ENCODE measurements at places on chromosomes 7 and 10.

DNA sequence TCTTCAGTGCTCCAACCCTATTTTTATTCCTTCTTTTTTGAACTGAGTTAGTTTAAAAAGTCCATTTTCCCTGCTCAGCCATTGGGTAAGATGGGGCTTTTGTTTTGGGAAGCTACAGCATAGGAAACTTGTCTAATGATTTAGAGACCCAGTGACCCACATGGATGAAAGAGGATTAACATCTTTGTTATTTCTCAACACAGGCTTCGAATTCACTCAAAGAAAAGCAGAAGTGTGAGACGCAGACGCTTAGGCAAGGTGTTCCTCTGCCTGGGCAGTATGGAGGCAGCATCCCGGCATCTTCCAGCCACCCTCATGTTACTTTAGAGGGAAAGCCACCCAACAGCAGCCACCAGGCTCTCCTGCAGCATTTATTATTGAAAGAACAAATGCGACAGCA, 152.0 kb downstream of the HDAC9 start:
- no peak for DNase-seq

DNA sequence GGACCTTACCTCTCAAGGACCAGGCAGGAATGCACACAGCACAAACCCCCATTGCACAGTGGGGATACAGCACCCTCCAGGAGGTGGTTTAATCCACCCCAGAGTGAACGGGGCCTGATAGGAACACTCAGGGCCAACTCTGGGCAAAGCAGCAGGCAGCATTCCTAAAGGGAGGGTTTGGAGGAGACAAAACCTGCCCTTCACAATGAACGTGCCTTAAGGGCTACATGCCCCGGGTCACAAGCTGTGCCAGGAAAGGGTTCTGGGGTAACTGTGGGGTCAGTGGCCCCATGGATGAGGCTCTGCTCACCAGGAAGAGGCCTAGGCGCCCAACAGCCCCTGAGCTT, 1.1 kb downstream of the GPRIN2 start:
- DNase-seq, result no peak

DNA sequence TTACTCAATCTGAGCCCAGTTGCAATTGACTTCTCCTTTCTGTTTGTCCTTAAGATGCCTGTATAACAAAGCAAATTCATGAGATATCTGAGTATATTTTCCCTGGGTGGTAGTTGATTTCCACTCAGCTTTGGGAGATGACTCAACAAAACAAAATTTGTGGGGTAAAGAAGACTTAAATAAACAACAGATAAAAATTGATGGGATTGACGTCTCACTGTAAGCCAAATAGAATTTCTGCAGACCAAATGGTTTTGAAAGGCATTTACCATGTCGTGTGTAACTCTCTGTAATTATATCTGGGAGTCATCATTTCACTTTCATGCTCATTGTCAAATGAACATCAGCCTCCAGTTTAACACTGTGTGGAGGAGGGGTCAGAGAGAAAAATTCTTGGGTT, 255.4 kb upstream of the MYO3A start:
- DNase-seq, result no peak

DNA sequence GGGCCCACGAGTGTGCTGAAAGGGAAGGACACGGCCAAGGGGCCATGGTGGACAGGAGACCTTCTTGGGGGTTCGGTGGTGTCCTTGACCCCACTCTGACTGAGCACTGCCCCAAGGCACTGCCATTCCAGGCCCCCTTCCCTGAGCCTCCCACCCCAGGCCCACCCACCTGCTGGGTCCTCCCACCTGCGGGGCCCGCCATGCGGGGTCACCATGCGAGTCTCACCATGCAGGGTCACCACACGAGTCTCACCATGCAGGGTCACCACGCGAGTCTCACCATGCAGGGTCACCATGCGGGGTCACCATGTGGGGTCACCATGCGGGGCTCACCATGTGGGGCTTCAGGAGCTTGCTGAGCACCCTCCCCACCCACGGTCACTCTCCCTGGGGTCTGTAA, 76.3 kb downstream of the LHPP start:
- DNase-seq, result no peak

GRCh38 chr10:105354010-105354409, 712.9 kb downstream of the SORCS3 start:
- no peak for DNase-seq

- no peak for DNase-seq
Observed at GRCh38 chr10:30413996-30414576, 19.9 kb upstream of the MAP3K8 start.

GRCh38 chr7:36038063-36038721, 114.9 kb upstream of the EEPD1 start:
- no peak for DNase-seq

DNA sequence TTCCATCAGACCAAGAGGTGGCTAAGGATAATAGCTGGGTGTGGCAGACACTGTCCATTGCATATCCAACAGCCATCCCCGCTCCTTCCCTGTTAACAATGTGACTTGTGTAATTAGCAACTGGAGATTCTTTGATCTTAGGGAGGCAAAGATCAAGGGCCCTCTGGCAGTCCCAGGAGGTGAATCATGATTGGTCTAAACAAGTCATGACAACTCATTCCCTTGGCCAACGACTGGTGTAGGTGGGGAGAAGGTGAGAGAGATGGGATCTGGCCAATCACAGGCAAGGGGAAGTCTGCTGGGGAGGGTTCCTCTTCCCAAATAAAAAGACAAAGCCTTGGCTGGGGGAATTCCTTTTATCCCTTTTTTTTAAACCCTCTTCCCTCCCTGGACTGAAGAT, 46.2 kb upstream of the COMTD1 start:
- DNase-seq, result no peak

DNA sequence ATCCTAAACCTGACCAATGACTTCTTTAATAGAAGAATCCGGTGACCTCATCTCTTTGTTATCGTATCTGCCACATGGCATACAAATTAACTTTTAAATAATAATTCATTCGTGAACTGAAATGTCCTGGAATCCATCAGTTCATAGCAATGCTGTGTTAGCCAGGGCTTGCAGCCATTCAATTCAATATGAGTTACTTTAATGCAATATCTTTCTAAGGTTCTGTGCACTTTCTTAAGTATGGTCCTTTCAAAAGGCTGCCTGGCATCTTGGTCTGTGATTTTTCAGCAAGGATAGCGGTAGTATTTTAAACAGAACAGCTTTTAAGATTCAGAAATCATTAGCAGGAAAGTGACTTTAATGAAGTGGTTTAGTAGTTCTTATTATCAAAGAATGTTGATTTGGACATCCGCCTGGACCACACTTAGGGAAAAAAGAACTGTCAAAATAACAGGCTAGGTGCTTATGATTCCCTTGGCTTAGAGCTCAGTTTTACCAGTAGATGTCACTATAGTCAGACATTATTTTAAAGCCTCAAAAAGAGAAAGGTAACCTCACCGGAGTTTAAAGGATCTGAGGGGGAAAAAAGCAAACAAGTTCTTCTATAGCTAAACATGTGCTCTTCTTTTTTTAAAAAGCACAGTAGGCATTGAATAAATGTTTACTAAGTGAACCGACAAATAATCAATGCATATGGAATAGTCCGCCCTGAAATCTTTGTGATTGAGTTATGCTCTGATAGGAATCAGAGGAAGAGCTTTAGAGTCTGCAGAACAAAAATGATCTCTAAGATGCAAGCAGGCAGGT, 22.7 kb downstream of the SLC35G1 start:
- DNase-seq, result no peak

DNA sequence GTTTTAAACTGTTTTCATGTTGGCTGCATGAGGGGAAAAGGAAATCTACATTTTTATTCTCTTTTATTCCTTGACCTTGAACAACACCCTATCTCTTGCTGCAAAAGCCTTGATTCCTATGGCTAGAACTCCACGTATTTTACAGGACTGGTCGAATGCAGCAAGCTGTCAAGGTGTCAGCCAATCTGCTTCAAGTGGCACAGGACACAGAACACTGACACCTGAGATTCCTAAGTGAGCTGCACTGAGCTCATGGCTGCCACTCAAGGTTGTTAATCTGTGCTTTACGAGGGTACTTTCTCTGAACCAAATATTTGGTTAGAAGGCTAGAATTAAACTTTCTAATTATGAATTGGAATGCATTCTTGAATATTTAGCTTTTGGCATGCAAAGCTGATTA, 349.7 kb upstream of the COBL start:
- DNase-seq, result no peak

GRCh38 chr10:19920075-19920726, 104.0 kb downstream of the PLXDC2 start:
- DNase-seq, result no peak

DNA sequence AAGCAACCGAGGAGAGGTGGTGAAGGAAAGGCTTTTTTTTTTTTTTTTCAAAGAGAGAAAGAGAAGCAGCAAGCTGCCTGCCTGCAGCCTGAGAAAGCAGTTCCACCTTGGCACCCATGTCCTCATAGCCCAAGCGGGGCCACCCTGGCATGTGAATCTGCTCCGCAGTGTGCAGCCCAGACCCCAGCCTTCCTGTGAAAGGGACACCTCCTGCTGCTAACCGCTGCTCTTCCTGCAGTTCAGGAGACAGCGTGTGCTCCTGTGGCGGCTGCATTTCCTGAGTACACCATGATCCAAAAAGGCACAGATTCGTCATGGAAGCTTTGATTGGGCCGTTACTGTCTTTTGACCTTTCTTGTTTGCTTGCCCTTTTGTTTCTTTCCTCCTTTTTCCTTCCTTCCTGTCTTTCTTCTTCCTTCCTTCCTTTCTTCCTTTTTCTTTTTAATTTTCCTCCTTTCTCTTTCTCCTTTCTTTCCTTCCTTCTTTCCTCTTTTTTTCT, 38.1 kb downstream of the IKZF1 start:
- no peak for DNase-seq

- DNase-seq, result no peak
Observed at GRCh38 chr10:49458869-49459268, 63.0 kb upstream of the DRGX start.

DNA sequence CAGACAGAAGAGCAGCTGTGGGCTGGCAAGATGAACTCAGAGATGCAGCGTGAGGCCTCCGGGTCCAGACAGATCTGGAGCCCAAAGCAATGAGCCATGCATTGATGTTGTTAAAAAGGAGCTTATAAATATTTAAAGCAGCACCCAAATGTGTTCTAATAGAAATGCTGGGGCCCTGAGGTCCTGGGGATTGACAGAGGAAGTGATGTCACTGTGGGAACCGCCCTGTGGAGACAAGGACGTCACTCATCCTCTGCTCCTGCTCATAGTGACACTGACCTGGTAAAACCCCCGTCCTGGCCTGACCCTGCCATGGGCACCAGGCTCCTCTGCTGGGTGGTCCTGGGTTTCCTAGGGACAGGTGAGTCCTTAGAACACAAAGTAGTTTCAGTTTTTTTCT, 197.0 kb upstream of the PRSS58 start:
- DNase-seq, result no peak

- peak; percentile 2 for DNase-seq
Observed at GRCh38 chr7:38932509-38933168, 23.6 kb upstream of the VPS41 start.

- no peak for DNase-seq
Observed at GRCh38 chr10:104734433-104734832, 93.3 kb downstream of the SORCS3 start.

- no peak for DNase-seq
Observed at GRCh38 chr7:157129200-157129599, 9.5 kb upstream of the UBE3C start.

- DNase-seq, result no peak
Observed at GRCh38 chr7:37108615-37109014, 340.0 kb downstream of the ELMO1 start.

DNA sequence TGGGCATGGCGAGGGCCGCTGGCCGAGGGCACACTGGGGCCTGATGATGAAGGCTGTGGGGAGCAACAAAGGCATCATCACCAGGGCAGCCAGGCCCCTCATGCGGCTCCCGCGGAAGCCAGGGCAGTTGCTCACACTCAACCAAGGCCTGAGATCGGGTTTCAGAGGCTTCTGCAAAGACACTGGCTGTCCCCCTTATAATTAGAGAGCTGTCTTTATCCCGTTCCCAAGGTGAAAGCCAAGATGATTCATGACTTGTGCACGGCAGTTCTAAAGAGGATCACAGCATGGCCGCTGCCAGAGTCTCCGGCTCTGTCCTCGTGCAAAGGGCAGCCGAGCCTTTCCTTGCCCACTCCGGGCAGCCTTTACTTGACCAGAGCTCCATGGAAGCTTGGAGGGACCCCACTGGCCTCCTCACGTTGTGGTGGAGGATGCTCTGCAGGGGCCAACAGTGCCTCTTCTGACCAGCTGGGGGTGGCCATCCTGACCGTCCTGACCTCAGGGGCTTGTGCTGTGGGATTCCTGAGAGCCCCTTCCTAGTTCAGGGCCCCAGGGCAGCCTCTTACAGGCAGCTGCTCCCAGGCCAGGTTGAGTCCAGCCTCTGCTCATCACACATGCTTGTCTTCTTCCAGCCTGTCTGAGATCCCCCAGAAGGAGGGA, 82.3 kb downstream of the PRKAG2 start:
- DNase-seq, result no peak

- no peak for DNase-seq
Observed at GRCh38 chr7:45972629-45973312, 51.7 kb upstream of the IGFBP3 start.

DNA sequence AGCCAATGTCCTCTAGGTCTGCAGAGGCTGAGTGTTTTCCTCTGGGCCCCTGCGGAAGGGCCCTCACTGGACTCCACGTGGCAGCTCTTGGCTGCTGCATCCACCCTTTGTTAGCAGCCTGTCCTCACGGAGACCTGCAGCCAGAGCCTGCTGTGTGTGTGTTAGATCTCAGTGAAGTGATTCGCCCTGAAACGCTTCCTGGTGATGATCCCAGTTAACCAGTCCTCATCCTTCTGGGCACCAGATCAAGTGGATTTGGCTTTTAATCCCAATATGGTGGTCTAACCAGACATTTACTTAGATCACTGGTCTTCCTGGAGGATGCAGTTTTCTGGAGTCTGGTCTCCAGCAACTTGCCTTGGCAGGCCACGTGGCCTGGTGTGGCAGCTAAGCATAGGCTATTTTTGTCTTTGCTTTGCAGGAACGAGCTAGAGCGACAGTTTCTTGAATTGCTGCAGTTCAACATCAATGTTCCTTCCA, 39.5 kb upstream of the GJD4 start:
- DNase-seq, result no peak

- DNase-seq, result no peak
Observed at GRCh38 chr7:133020496-133020895, 61.4 kb downstream of the CHCHD3 start.

DNA sequence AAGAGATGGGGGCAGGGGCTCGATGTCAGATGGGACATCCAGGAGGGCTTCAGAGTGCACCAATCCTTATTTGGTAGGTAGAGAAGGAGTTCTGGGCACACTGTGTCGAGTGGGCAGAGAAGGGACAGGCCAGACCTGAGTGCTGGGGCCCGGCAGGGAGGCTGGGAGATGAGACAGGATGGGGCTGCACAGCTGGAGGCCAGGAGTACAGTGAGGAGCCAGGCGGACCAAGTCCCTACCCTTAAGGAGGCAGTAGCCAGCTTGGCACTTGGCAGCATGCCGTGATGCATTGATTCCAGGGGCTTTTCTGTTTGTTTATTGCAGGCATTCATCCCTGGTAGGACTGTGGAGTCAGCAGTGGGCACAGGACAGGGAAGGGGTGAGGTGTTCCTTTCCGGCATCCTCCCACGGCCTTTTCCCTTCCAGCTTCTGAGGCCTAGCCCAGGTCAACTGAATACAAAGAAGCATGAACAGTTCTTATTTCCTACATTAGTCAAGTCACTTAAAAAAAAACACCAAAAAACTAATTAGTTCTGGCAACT, 168.8 kb upstream of the CDCA7L start:
- no peak for DNase-seq
